Colonic mucosa (tissue), 4 donors: ENCODE measurements at places on chromosomes 16 and 17. TPM values are rescaled to one million over a fixed set of nuclear protein-coding genes. Genes with fewer than 3 reads are reported as not detected.
A peak's percentile ranks its signal among the peaks of the same experiment; 100 is the strongest.

- DNase-seq = no peak
Measured at GRCh38 chr16:53631236-53632025, 72.2 kb downstream of the RPGRIP1L start.

GRCh38 chr17:59561042-59561441, 4.4 kb upstream of the DHX40 start:
- no peak for DNase-seq

The BRD7 gene
- total RNA-seq = 69.9 TPM

The MEIOB gene
- total RNA-seq = 0.27 TPM

- DNase-seq = no peak
Measured at GRCh38 chr17:4573669-4574068, 10.7 kb upstream of the SMTNL2 start.

GRCh38 chr17:22304667-22305303, 612.5 kb downstream of the KCNJ18 start:
- no peak for DNase-seq

DNA sequence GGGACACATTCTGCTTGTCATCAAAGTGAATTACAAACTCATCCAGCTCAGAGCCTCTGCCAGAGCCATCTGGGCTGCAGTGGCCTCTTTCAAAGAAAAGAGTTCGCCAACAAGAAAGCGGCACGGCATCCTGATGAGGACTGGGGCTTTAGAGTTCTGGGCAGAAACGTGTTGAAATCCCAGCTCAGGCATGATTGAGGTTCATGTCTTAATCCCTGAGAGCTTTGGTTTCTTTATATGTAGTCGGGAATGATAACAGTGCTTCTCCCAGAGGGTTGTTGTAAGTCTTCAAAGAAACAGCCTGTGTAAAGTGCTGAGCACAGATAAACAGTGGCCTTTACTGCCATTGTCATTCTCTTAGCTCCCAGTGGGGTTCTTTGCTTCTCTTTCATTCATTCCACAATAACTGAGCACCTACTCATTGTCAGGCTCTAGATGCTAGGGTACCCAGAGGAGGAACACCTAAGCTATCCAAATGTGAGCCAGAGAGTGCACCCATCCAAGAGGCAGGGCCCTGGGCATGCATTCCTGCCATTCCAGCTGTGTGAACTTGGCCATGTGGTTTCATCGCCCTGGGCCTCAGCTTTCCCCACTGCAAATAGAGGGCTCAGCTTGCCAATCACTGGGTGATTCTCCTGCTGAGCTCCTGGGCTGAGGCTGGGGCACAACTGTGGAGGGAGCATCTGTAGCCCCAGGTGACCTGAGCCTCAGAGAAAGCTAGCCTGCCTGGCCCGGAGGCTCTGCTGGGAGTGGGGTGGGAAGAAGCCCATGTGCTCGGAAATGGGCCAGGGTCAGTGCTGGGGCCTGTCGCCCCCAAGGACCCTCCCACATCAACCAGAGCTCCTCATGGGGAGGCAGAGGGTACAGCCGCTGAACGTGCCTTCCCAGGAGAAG, 38.3 kb upstream of the CRHR1 start:
- DNase-seq = no peak

DNA sequence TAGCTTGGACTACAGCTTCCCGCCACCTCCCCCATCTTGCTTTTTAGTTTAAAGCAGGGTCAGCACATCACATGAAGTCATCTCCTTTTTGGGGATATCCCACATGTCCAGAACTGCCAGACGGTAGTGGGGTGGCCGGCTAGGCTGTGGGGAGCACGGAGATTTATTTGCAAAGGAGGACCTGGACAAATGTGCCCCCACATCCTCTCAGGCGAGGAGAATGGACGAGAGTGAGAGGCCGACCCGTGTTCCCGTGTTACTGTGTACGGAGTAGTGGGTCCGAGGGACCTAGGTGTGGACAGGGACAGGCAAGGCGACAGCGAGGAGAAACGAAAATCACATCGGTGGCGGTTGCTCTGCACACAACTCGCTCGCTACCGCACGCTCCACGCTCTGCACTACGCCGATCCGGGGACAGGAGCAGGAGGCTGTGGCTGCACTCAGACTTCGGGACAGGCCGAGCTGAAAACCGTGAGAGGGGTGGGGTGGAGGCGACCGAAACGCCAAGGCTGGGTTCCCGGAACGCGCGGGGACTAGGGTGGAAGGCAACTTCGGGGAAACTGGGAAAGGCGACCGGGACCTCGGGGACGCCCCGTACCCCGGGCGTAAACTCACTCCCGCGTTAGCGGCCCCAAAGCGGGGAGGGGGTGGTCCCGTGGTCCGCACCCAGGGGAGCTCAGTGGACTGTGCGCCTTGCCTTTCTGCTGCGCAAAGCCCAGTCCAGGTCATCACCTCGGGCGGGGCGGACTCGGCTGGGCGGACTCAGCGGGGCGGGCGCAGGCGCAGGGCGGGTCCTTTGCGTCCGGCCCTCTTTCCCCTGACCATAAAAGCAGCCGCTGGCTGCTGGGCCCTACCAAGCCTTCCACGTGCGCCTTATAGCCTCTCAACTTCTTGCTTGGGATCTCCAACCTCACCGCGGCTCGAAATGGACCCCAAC, at the start of gene MT1A:
MT1A (plus strand) TSS at position 853 of the 937 bp plus-strand sequence; CDS start at position 926, 73 bp downstream.
- peak; percentile 90 for DNase-seq

- DNase-seq = no peak
Measured at GRCh38 chr16:7115898-7116297, 216.7 kb upstream of the RBFOX1 start.

GRCh38 chr16:78490431-78490830, 391.0 kb downstream of the WWOX start:
- no peak for DNase-seq

DNA sequence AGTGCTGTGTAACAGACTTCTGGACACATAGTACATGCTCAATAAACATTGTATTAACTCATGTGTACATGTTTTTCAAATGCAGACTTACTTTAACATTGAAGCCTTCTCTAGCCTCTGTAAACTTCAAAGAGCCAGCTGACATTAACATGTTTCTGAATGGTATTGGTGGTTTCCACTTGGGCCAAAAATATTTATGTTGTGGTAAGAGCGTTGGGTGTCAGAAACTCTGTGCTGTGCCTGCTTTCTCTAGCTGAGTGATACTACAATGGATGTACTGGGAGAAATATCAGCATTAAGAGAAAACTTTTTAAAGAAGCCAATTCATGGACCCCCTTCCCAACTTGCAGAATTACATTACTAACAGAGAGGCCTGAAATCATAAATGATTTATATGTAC, 1951.7 kb downstream of the TP53TG3F start:
- DNase-seq = no peak

DNA sequence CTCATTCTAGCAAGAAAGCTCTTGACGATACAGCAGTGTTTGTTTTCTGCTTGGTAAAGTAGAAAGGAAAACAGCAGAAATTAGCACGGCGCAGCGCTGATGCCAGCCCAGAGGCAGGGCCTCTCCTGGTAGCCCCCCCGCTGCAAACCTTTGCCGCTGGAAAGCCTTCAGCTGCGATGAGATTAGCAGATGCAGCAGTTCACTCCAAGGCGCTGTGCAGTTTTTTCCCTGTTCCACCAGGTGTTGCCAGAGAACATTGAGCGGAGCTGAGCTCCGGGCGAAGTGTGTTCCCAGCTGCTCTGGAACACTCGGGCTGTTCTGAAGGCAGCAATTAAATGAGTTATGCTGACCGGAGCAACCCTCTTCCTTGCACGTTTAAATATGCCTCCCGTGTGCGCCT, 72.5 kb downstream of the RBFOX1 start:
- DNase-seq = no peak

The SLC52A1 gene
- 2.6 TPM for total RNA-seq

GRCh38 chr16:88375236-88375975, 7.4 kb upstream of the ZNF469 start:
- DNase-seq = no peak

GRCh38 chr17:71427801-71428200, 693.0 kb upstream of the SOX9 start:
- no peak for DNase-seq

The LUC7L3 gene
- total RNA-seq = 73.0 TPM

GRCh38 chr16:16164243-16164642, 59.1 kb downstream of the ABCC6 start:
- no peak for DNase-seq

DNA sequence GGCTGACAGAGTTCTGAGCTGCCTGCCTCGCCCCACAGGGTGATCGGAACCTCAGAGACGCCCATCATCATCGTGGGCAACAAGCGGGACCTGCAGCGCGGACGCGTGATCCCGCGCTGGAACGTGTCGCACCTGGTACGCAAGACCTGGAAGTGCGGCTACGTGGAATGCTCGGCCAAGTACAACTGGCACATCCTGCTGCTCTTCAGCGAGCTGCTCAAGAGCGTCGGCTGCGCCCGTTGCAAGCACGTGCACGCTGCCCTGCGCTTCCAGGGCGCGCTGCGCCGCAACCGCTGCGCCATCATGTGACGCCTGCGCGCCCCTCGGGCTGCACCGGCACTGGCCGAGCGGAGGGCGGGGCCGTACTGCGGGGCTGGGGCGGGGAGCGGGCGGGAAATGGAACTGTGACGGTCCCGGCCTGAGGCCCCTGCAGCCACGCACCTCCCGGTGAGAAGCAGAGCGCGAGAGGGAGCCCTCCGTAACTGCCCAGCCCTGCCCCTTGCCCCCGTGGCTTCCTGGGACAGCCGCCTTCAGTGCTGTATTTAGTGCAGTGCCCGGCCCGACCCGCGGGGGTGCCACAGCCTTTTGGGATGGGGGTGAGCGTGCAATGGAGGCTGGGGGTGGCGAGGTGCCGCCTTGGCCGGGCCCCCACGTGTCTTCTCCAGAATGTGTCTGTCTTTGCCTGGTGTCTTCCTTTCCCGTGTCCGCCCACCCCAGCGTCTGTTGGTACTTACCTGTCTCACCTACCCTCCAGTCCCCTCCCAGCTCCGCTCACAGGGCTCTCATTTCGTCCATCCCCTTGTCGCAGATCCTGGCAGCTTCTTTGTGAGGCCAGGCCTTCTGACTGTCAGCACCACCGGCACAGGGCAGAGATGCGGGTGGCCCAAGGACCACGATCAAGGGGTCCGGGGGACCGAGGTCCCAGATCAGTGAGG, 9.8 kb downstream of the RASL10B start:
- DNase-seq = no peak

GRCh38 chr17:82274134-82275020, 877 bp upstream of the CSNK1D start:
- DNase-seq = no peak

GRCh38 chr17:44255915-44256314, 12.0 kb downstream of the SLC4A1 start:
- no peak for DNase-seq

The SLC46A1 gene
- 4.3 TPM for total RNA-seq

- no peak for DNase-seq
Measured at GRCh38 chr17:80125656-80126448, 21.1 kb downstream of the EIF4A3 start.

The OR1D5 gene
- not detected for total RNA-seq

The ZSCAN10 gene
- 0.86 TPM for total RNA-seq

DNA sequence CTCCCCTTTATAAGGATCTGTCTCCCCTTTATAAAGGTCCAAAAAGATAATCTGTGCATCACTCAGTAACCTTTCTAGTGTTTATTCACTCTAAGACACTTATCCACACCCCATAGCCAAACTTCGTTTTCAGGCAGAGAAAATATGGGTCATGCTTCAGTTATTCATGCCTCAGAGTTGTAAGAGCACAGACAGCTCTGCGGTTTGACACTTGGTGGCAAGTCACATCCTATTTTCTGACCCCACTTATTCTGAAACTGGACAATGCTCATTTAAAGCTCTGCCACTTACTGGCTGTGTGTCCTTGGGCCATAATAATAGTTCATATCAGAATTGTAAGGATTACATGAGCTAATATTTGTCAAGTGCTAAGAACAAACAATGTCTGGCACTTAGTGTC, 2.0 kb upstream of the KRTAP2-1 start:
- DNase-seq = no peak

The ABCA8 gene
- 6.8 TPM for total RNA-seq

DNA sequence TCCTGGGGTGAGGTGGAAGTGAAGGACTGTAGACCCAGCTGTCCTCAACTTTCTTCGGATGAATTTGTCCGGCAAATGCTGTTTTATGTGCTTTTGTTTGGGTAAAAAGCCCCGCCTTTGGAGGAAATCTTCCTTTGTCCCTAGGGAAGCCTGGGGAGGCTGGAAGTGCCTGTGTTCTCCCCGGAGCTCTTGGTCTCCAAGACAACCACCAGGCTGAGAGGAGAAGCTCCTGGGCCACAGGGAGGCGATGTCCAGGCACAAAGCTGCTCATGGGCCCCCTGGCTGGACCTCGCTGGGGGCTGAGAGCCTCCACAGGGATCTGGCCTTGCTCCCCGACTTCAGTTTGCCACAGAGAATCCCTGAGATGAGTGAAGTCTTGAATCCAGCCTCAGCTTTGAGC, 293.1 kb upstream of the N4BP1 start:
- no peak for DNase-seq

The CLEC19A gene
- not detected for total RNA-seq

DNA sequence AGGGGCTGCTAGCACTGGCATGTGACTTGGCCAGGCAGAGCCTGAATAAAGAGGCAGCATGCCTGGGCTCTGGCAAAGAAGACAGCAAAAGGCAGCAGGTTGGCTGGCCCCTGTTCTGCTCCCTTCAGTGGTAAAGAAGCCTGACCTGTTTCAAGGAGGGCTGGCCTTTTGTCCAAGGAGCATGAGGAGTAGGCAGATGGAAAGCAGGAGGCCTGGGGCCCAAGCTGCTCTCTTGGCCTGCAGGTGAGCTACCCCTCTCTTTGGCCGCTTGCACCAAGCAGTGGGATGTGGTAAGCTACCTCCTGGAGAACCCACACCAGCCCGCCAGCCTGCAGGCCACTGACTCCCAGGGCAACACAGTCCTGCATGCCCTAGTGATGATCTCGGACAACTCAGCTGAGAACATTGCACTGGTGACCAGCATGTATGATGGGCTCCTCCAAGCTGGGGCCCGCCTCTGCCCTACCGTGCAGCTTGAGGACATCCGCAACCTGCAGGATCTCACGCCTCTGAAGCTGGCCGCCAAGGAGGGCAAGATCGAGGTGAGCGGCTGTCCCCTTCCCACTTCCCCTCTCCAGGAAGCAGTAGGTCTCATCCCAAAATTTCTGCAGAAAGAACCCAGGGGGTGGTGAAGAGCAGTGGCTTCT, 8.0 kb downstream of the TRPV2 start:
- no peak for DNase-seq

DNA sequence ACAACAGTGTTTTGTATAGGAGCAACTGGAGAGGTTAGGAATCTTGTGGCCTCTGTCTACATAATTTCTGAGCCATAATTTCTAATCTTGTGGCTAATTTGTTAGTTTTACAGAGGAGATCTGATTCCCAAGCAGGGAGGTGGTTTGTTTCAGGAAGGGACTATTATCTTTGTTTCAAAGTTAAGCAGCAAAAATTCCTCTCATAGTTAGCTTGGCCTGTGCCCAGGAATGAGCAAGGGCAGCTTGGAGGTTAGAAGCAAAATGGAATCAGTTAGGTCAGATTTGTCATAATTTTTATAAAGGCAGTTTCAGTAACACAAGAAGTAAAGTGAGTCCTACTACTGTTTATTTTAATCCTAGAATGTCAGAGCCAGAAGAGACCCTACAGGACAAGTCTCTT, 2.0 kb upstream of the RDM1 start:
- DNase-seq = no peak
